ENCODE measurements at places on chromosomes 7 and 10. TPM values are rescaled to one million over a fixed set of nuclear protein-coding genes. Genes with fewer than 3 reads are reported as not detected.

Gene SRRM3
- total RNA-seq, result 25.0 TPM

Gene ST8SIA6
- total RNA-seq, result 19.1 TPM

Gene CSTF2T
- total RNA-seq, result 20.6 TPM

Gene TBX20
- 226 TPM for total RNA-seq

Gene ADCYAP1R1
- total RNA-seq, result 1.7 TPM

Gene LRRD1
- total RNA-seq, result 0.25 TPM

Gene CNNM1
- 0.23 TPM for total RNA-seq

Gene CACNA2D1
- total RNA-seq, result 55.2 TPM

Gene SORBS1
- total RNA-seq, result 511 TPM

Gene SFTPA1
- total RNA-seq, result 3.7 TPM

Gene INSIG1
- 14.1 TPM for total RNA-seq

Gene MYH16
- not detected for total RNA-seq
